ENCODE measurements at places on chromosomes 12 and 14.

GRCh38 chr12:69595689-69596088, 10.4 kb downstream of the CCT2 start:
- no peak for DNase-seq

DNA sequence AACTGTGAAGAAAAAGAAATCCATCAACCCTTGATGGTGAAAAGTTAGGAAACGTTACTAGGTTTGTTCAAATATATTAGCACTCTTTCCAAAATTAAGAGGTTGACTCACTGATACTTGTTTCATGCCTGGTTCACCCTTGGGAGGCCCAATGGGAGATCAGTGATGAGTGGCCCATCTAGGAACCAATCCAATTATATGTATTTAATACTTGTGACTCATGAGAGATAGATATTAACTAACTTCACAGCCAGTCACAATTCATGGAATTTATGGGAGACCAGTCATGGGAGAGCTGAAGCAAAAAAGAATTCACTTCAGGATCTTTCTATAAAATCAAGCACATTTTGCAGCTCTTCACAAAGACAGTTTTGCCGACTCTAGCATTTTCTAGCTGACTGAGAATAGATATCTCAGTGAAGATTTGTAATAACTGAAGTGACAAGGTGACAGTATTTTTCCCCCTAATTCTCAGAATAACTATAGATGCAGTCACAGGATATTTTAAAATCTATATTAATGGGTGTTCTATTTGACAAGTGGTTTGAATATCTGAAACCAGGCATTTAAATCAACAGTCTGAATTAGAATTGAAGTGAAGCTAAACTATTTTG, 230.2 kb downstream of the EPS8 start:
- DNase-seq: no peak

- DNase-seq: no peak
Observed at GRCh38 chr12:48160807-48161206, 3.5 kb upstream of the ASB8 start.

DNA sequence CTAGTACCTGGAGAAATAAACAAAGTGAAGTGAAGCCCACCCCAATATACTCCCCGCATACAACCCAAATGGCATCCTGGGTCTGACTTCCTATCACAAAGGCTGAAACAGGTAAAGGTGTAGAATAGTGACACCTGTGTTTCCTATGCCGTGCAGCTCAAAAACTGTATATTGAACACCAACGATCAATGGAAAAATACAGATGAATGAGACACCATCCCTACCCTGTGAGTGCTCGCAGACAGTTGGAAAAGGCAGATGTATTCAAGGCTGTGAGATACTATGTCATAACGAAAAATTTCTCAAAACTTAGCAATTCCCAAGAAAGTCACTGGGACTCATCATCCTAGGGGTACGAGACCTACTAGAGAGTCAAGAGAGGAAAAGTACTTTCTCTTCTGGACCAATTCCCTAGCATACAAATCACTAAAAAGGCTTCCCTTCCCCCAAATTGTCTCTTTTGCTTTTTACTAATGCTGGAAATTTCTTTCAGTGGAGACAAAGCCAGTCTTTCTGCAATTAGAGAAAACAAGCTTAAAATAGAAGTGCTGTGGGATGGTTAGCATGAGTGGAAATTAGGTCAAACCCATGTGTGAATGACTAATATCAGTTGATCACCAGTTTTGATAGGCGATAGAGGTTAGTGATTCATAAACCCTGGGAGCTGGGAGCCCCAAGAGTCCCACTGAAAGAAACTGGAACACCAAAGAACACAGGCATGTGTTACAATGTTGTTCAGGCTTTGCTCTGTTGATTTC, 249.7 kb downstream of the SPTSSA start:
- no peak for DNase-seq

Measured in activated T-cell treated with anti-CD3 and anti-CD28 coated beads, Interleukin-2, amount 50 U/mL, for 48 hours (primary cell).